ENCODE measurements at places on chromosomes 12 and 14.
A peak's percentile ranks its signal among the peaks of the same experiment; 100 is the strongest.

- DNase-seq = no peak
Measured at GRCh38 chr12:10167599-10167998, 4.3 kb downstream of the OLR1 start.

- peak; percentile 14 for DNase-seq
Measured at GRCh38 chr12:88925454-88925853, 345.2 kb upstream of the KITLG start.

DNA sequence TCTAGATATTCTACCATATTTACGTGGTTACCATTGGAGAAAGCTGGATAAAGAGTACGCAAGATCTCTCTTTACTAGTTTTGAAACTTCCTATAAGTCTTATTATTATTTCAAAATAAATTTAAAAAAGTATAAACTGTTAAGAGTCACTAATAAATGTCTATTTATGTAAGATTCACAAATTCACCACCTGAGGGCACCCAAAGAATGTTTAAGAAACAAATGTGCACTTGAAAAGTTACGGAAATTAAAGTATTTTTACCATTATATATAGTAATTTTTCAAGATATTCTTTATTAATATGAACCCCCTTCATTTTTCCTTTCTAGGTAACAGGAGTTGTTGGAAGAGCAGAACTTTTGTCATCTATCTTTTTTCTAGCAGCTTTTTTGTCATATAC, 11.9 kb downstream of the TMTC3 start:
- DNase-seq = peak; percentile 54

DNA sequence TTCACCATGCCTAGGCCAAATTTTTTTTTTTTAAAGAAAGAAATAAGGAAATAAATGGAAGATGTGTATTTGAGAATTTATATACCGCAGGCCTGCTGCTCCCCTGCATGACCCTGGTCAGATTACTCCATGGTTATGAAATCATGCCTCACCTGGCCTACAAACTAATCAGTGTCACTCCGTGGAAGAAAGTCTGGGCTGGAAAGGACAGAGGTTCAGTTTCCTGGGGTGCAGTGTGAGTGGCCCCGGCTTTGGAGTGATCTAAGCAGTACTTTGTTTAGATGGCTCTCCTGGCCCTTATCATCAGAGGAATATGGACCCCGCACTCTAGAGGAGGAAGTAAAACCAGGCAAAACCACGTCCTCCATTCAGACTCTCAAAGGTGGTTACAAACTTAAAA, 9.6 kb downstream of the APOBEC1 start:
- no peak for DNase-seq

DNA sequence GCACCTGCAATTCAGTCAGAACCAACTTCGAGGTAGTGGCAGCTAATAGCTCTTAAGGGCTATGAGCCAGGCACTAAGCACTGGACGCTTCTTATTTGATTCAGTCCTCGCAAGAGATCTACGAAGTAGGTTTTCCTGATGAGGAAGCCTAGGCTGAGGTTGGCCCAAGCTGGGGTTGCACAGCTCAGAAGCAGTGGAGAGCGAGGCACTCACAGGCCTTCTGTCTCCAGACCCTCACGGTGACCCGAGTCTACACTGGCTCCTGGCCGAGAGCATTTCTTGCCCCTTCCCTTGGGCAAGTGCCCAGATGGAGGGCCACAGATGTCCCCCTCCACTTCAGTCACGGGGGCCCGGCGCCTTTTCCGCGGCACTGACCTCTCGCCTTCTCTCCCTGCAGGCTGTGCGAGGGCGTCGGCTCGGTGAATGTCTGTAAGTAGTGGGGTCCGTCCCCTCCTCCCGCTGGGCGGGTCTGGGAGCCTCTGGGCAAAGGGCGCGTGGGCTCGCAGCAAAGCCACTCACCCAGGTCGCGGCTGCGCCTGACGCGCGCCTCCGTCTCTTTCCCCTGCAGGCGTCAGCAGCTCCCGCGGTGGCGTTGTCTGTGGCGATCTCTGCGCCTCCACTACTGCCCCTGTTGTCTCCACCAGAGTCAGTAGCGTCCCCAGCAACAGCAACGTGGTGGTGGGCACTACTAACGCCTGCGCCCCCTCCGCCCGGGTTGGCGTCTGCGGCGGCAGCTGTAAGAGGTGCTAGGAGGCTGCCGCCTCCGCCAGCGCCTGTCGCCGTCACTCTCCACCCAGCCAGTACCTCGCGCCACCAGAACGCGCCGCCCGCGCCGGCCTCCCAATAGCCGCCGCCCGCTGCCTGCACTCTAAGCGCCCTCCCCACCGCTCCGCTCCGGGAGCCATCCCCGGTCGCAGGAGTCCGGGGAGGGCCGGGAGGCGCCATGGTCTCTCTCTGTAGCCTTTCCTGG, 13.1 kb downstream of the KRT83 start:
- DNase-seq = no peak

DNA sequence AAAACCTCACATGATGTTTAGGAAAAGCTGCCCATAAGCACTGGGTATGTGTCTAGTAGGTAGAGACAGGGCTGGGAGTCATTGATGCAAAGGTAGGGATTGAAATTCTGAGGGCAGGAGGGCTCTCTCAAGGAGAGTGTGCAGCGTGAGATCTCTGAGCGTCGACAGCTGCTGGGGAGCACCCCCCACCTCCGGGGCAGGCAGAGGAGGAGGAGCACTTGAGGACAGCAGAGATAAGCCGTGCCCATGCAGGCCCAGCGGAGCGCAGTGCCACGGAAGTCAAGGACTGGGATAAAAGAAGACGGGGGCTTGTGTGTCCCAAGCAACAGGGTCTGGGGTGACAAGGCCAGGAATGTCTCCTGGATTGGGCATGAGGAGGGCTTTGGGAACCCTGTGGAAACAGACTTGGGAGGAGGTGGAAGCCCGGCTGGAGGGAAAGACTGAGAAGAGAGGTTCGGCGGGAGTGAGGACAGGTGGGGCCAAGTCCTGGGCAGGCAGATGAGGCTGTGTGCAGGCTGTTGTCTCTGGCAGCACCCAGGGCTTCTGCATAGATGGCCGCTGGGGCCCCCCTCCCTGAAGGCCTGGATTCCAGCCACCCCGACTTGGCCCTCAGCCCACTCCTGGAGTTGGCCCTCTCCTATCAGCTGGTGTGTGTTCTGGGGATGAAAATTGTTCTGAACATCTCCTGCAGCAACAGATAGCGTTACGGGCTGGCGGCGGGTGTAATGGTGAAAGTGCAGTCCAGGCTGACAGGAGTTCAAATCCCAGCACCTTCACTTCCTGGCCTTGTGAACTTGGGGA, 1.9 kb downstream of the CACNA2D4 start:
- DNase-seq = no peak

DNA sequence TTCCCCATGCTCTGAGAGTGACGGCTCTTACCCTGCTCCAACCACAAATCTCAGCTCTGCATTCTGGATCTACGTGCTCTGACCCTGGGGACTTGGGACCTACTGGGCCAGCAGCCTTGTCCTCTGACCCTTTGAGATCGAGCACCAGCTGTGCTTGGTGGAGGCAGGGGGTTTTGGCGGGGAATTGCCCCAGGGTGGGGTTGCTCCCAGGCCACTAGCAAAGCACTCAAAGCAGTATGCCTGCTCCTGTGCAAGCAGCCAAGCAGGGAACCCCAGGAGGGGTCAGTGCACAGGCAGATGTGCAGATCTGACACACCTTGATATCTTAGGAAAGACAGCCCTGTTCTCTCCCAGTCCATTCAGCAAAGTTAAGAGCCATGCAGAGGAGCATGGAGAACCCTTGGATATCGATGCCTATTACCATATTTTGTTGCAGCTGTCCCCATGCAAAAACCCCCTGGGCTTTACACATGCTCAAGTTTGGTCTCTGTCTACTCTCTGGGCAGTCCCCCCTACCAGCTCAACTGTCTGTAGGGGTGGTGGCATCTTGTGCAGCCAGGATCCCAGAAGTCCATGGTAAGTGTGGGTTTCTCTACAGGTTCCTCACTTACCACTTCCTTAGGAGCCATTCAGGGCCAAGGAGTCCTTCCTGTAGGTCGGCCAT, 319.0 kb downstream of the TMTC2 start:
- no peak for DNase-seq

Data from HCEC 1CT (cell line).